ENCODE measurements at places on chromosomes 4 and X.

GRCh38 chrX:45815441-45815840 is 614.8 kb upstream of the DIPK2B start:
- no peak for DNase-seq

DNA sequence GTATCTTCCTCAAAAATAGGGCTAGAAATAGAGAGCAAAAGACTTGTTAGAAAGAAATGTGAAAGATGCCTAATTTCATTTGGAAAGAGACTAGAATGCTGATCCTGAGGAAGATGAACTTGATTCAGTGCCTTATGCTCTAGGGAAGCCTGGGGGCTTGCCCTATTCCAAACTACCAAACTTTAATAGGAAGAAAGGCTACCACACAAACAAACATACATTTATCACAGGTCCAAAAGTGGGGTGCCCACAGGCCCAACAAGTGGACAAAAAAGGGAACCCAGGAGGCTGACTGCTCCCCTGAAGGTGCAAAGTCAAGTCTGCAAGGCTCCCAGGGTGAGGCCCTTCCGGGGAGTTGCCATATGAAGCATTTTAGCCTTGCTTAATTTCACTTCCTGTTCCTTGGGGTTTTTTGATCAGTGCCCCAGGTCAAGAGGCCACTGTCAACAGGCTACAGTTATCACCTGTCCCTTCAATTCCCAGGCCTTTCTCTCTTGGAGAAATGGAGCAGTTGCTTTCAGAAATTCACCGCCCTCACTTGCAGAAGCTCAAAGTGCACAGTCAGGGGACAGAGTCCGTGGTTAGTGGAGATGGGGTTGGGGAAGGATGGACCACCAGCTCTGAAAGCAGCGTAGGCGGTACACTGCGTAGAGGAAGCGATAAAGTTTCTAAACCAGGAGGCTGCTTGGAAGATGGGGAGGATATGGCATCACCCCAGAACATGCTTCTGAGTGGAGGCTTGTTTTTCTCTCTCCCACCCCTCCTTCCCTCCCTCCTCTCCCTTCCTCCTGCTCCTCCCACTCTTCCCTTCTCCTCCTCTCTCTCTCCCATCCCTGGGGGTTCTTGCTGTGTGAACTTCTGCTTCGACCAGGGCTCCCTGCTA is 36.4 kb downstream of the TMEM154 start:
- DNase-seq: no peak

- DNase-seq: no peak
Measured at GRCh38 chr4:42641161-42641560, 15.7 kb downstream of the ATP8A1 start.

DNA sequence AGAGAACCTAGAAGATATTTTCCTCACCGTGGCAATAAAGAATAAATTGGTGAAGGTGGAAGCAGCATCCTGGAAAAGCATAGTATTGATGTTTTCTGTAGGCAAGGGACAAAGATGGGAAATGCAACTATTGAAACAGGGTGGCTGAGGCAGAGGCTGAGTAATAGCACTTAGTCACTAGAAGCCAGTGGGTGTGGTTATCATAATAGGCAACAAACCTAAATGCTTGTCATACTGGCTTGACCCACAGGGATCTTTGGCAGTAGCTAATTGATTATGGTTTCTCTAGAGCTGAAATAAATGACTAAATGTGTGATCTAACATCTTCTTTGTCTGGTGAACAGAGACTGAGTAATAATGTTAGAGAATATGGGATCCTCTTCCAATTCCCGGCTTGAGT is 353.6 kb upstream of the RPS6KA3 start:
- DNase-seq: no peak

GRCh38 chr4:88879991-88880390 is 177.0 kb downstream of the FAM13A start:
- no peak for DNase-seq

DNA sequence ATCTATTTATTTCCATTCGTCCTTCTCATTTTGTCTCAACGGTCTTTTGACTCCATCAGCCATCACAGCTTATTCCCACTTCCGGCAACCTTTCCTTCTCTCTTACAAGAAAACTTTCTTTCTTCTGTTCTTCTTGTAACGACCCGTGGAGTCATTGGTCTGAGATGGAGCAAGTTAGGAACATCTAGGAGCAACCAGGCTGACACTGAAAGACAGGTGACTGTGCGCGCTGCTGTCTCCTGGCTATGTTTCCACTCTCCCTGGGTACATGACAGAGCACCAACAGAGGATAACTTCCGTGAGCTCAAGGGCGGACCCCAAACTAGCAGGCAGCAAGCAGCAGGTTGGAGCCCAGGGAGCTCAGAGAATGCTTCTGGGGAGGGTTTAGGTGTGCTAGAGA is 2.5 kb downstream of the FGF5 start:
- no peak for DNase-seq

GRCh38 chr4:2728806-2729532 is 27.2 kb downstream of the TNIP2 start:
- DNase-seq: no peak

Data from left renal cortex interstitium (tissue), 4 donors.